ENCODE measurements at places on chromosomes 3 and 15. TPM values are rescaled to one million over a fixed set of nuclear protein-coding genes. Genes with fewer than 3 reads are reported as not detected.

GRCh38 chr15:58329781-58330671 is 101.8 kb upstream of the LIPC start:
- no peak for DNase-seq
- no peaks in the 10 kb centered on the region for H3K36me3 ChIP-seq
- no peaks in the 10 kb centered on the region for H3K27me3 ChIP-seq
- peak overlapping the region; percentile 7 for H3K27ac ChIP-seq

The SMCO1 gene
- not detected for total RNA-seq

GRCh38 chr3:124941771-124942170 is 7.2 kb upstream of the MUC13 start:
- no peak for DNase-seq
- H3K27ac ChIP-seq: no peak overlapping the region
- no peaks in the 10 kb centered on the region for H3K36me3 ChIP-seq
- no peaks in the 10 kb centered on the region for H3K27me3 ChIP-seq
- no peak overlapping the region for H3K4me3 ChIP-seq

The GABRR3 gene
- total RNA-seq: 0.31 TPM

GRCh38 chr3:194879126-194879877 is 193.6 kb downstream of the FAM43A start:
- no peak overlapping the region for H3K27ac ChIP-seq
- H3K36me3 ChIP-seq: no peaks in the 10 kb centered on the region
- no peaks in the 10 kb centered on the region for H3K27me3 ChIP-seq
- H3K4me1 ChIP-seq: peaks cover 9% of the 10 kb centered on the region
- no peak overlapping the region for H3K4me3 ChIP-seq
- no peak for DNase-seq

The CD200R1 gene
- not detected for total RNA-seq

DNA sequence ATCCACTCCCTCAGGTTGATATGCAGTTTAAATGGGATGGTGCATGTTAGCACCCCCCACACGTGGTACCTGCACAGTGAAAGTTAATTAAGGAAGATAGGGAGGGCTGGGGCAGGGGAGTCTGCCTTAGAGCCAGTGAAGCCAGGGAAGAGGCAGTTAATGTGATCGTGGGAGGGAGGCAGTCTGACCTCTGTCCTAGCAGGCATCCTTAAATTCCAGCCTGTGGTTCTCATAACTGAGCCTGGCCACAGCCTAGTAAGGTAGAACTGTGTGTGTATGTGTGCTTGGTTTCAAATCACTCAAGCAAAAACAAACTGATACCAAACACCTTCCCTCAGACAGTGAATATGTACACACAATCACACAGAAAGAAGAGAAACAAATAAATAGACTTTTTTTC is 319.1 kb upstream of the TLE3 start:
- H3K4me3 ChIP-seq: no peak overlapping the region
- no peaks in the 10 kb centered on the region for H3K36me3 ChIP-seq
- H3K27me3 ChIP-seq: 0 out of 3 replicates have a peak, but pooled peaks cover 9% of the 10 kb centered on the region
- no peak overlapping the region for H3K27ac ChIP-seq
- DNase-seq: no peak
- H3K4me1 ChIP-seq: peaks cover 14% of the 10 kb centered on the region

DNA sequence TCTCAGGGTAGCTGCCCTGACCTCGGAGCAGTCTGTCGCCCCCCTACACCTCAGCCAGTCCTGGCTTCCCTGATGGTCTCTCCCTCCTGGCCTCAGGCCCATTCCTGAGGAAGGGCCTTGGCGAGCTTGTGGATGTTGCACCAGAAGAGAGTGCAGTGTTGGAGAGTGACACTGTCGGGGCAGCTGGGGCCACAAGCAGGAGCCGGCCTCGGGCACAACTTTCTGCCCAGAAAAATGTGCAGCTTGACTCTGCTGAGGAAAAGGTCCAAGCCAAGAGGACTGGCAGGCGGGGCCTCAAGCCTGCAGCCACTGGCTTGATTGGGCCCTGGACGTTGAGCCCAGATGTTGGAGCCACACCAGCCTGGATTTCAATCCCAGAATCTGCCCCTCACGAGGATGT is 12.8 kb downstream of the HEMK1 start:
- H3K27me3 ChIP-seq: no peaks in the 10 kb centered on the region
- DNase-seq: no peak
- H3K4me3 ChIP-seq: no peak overlapping the region
- H3K4me1 ChIP-seq: peaks cover 58% of the 10 kb centered on the region
- H3K27ac ChIP-seq: no peak overlapping the region

The IL5RA gene
- total RNA-seq: not detected

- H3K4me3 ChIP-seq: no peak overlapping the region
- no peaks in the 10 kb centered on the region for H3K27me3 ChIP-seq
- no peak for DNase-seq
- peaks cover 19% of the 10 kb centered on the region for H3K36me3 ChIP-seq
- H3K4me1 ChIP-seq: no peaks in the 10 kb centered on the region
Measured at GRCh38 chr3:11553436-11554235, 90.1 kb downstream of the VGLL4 start.

All from HepG2 (cell line).